Activated T-cell treated with anti-CD3 and anti-CD28 coated beads, Interleukin-2, amount 50 U/mL, for 4 hours (primary cell): ENCODE measurements at places on chromosomes 2 and 18.
A peak's percentile ranks its signal among the peaks of the same experiment; 100 is the strongest.

DNA sequence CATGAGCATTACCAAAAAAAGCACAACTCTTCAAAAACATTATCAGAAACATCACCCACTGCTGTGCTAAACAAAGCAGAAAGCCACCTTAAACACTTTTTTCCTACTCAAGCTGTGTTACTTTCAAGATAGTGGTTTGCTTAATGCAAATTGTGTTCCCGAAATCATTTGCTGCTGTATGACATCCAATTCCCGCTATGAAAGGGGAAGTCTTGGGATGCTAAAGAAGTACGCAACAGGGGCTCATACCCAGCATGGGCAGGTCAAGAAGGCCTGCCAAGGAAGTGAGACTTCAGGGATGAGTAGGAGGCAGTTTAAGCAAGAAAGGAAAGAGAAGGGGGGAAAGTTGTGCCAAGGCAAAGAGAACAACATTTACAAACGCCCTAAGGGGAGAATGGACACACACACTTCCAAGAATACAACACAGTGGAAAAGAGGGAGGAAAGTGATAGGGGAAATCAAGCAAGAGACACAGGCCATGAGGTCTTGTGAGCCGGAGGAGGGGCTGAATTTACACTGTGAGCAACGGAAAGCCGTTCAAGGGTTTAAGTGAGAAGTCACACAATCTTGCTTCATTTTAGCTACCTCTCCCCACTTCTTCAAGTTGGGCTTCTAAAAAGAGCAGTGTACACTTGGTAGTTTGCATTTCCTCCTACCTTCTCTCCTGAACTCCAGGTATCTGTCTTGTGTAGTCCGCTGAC is 4.0 kb downstream of the PTPN2 start:
- DNase-seq: no peak

GRCh38 chr18:58805467-58806187 is 59.0 kb upstream of the ZNF532 start:
- no peak for DNase-seq

GRCh38 chr2:8837795-8838140 is 355 bp upstream of the KIDINS220 start:
- no peak for DNase-seq

DNA sequence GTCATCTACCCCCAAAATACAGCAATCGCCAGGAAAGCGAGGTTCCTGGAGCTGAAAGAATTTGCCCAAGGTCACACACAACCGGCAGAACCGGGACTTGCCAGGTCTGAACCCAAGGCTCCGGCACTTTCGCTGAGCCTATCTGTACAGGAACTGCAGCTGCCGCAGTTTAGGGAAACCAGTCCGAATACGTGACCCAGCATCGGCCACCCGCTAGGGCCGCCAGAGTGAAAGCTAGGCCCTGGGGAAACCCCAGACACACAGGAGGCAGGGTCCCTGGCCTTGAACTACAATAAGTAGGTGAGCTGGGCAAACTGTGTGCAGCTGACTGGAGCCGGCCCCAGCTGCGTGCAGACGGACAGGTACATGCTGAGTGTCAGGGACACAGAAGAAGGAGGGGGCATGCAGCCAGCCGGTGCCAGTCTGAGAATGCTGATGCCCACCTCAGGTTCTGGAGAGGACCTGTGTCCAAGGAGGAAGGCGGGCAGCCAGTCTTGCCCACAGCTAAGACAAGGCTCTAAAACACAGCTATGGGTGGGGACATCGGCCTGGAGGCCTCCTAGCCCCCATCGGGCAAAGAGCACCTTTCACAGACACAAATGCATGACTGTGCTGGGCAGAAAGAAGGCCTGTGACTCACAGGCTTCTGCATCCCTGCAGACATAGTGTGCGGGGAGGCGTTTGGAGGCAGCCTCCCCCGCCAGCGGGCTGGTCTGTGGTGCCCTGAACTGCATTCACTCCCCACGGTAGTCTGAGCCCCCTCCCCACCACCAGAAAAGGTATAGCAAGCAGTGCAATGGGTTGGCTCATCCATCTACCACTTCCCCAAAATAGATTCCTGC is 107.4 kb upstream of the ID2 start:
- no peak for DNase-seq

DNA sequence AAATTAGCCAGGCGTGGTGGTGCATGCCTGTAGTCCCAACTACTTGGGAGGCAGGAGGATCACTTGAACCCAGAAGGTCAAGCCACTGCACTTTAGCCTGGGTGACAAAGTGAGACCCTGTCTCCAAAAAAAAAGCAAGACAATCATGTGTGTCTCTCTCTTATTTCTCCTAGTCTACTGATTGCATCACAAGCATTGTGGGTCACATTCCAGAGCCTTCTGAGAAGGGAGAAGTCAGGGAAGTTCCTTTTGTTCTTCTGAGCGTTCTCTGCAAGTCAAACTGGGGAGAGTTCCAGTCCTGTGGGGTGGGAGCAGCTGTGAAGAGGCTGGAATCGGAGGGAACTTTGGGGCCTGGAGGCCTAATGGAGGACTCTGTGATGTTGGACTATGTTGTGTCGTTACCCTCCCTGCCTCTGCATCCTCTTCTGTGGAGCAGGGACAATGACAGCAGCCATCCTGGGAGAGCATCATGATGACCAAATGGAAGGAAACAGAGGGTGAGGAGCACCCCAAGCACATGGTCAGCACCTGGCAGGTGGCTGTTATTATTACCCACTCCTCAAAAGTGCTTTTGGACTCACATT is 115.4 kb downstream of the MRO start:
- no peak for DNase-seq

- no peak for DNase-seq
Observed at GRCh38 chr2:145638675-145639074, 1118.8 kb upstream of the ZEB2 start.

- no peak for DNase-seq
Observed at GRCh38 chr18:53795061-53795460, 429.4 kb downstream of the MBD2 start.

GRCh38 chr2:218091746-218092145 is 22.7 kb downstream of the RUFY4 start:
- no peak for DNase-seq

GRCh38 chr2:73614997-73615396 is 27.2 kb downstream of the NAT8 start:
- DNase-seq: no peak

DNA sequence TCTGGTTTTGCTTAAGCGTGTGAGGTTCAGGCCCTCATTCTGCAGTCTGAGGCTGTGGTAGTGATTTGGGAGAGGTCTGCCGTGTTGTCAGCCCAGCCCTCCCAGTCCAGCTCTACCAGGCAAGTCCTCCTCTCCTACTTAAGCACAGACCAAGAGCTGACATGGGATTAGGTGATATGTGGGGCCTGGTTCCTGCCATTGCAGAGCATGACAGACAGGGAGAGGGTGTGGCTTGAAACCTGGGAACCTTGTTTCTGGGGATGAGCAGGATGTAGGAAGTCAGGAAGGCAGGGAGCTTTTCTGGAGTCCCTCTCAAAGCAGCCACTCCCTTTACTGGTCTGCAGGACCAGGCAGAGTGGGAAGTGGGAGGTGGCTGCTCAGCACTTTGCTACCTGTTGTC is 38.6 kb downstream of the PTPRM start:
- DNase-seq: no peak

DNA sequence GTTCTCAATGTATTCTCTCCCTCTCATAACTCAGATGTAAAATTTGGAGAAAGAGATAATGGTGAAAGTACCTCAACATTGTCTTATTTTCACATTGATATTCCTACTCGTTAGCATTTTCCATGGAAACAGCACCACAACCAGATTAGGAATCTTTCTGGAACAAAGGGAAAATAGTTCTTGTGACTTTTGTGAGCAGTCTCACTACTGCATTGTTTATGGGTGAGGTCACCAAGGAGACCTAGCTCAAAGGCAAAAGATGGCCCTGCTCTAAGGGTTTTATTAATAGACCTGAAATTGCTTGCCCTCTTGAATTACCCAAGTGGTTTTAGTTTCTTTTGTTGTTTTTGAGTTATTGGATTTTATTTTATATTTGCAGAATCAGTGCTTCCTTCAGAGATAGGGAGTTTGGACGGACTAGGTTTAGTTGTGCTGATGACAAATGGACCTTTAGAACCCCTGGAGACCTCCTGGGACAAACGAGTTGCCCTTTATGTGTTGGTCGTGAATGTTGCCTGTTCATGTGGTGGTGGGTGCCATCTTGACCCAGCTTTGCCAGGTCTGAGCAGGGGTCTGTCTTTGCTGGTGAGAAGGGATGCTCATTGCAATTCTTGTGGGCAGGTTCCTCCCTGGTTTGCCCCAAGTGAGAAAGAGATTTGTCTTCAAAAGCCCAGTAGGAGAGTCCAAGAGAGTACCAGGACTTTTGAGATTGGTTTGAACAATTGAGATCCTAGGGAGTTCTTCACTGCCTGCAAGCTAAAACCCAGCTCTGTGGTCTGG is 58.1 kb downstream of the INPP4A start:
- no peak for DNase-seq

GRCh38 chr2:45571940-45572339 is 39.1 kb downstream of the SRBD1 start:
- DNase-seq: no peak

DNA sequence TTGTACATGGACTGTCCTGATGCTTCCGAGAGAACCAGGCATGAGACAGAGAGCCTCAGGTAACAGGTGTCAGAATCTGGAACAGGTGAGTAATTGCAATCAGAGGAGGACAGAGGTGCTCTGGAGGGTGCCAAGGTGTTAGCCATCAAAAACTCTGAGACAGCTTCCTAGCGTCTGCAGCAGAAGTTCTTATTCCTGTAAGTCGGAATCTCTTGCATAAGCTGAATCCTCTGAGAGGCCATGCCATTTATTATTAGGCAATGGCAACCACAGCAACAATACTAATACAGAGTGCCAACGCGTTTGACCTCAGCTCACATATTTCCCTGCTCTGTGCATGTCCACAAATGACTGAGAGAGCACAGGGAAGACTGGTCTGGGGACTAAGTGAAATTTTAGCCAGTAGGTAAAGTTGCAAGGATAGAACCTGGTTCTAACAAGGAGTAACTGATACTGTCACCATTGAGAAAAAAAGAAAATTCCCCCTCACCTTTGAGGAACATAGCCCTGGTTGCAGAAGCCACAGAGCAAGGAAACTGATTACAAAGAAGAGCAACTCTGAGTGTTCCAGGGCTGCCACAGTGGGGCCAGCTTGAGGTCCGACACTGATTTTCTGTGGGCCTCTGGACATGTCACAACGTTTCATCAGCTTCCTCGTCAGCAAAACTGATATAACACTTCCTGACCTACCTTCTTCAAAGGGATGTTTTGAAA is 55.1 kb upstream of the ACSL3 start:
- DNase-seq: no peak

- DNase-seq: no peak
Observed at GRCh38 chr2:178238154-178238521, 43.8 kb downstream of the OSBPL6 start.

GRCh38 chr2:130976591-130977237 is 116.5 kb downstream of the FAM168B start:
- no peak for DNase-seq

DNA sequence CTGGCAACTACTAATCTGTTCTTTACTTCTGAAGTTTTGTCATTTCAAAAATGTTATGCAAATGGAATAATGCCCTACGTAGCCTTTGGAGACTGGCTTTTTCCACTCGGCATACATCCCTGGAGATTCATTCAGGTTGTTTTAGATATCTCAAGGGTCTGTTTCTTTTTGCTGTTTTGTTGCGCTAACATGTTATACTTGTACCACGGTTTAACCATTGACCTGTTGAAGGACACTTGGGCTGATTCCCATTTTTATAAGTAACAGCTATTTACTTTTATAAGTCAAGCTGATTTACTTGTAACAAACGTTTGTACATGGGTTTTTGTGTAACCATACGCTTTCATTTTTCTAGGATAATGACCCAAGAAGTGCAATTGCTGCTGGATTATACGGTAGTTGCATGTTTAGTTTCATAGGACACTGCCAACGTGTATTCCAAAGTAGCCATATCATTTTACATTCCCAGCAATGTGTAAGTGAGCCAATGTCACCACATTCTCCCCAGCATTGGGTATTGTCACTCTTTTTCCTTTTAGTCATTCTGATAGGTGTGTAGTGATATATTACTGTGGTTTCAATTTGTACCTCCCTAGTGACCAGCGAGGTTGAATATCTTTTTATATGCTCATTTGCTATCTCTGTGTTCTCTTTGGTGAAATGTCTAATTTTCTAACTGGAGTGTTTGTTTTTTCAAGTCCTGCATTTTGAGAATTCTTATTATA is 36.5 kb upstream of the STAT4 start:
- DNase-seq: no peak

- no peak for DNase-seq
Observed at GRCh38 chr2:136693966-136694365, 71.4 kb upstream of the THSD7B start.

DNA sequence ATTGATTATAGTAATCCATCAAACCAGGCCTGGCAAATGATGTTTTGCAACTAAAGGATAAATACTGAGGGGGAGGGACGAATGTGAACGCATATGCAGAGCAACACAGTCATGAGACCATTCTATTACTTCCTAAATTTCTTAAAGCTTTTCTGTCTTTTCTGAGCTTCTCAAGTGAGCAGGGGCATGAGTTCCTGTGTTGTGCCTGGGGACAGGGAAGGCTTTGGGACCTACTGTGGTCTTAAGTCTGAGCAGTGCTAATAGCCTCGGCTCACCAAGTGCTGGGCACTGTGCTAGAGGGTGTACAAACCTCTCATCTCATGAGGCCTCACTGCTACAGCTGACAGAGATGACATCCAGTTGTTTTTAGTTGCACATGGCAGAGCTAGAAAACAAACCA is 182.4 kb downstream of the NEDD4L start:
- DNase-seq: no peak

- DNase-seq: no peak
Observed at GRCh38 chr2:197383825-197384224, 51.0 kb downstream of the SF3B1 start.

- no peak for DNase-seq
Observed at GRCh38 chr2:30865243-30865642, 58.0 kb upstream of the CAPN13 start.

- DNase-seq: no peak
Observed at GRCh38 chr2:17805166-17805565, 11.1 kb upstream of the MSGN1 start.

GRCh38 chr2:147846412-147847081 is 1.7 kb downstream of the ACVR2A start:
- no peak for DNase-seq

DNA sequence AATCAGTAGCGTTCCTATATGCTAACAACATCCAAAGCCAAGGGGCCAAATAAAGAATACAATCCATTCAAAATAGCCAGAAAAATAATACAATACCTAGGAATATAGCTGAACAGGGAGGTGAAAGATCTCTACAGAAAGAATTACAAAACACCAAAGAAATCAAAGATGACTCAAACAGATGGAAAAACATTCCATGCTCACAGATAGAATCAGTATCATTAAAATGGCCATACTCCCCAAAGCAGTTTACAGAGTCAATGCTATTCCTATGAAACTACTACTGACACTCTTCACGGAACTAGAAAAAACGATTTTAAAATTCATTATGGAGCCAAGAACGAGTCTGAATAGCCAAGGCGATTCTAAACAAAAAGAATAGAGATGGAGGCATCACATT is 57.4 kb downstream of the CCBE1 start:
- no peak for DNase-seq

GRCh38 chr2:221309892-221310583 is 262.1 kb downstream of the EPHA4 start:
- no peak for DNase-seq

- peak; percentile 9 for DNase-seq
Observed at GRCh38 chr18:8609659-8610458, 622 bp downstream of the RAB12 start.
